ENCODE measurements at places on chromosomes 4 and X.

DNA sequence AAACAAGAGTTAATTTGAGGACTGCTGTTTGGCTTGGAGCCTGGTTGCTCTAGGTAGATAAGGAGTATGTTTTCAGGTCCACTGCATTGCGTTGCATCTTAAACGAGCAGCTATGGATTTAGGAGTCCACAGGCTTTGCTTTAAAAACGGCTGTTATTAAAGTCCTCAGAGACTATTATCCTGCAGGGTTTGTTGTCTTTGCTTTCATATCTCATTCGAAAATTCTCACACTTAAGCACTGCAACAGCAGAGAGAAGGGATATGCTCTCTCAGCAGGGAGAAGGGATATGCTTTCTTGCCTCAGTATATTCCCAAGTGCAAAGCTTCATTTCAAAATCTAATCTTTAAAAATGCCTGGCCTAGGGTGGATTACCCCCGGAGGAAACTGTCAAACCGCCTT is 444.7 kb upstream of the FTHL17 start:
- DNase-seq = no peak

- DNase-seq = no peak
Measured at GRCh38 chr4:31291238-31291637, 571.1 kb downstream of the PCDH7 start.

GRCh38 chr4:92305878-92306520 is 2.2 kb downstream of the GRID2 start:
- DNase-seq = peak; percentile 49

GRCh38 chr4:86586626-86587380 is 7.3 kb upstream of the PTPN13 start:
- no peak for DNase-seq

DNA sequence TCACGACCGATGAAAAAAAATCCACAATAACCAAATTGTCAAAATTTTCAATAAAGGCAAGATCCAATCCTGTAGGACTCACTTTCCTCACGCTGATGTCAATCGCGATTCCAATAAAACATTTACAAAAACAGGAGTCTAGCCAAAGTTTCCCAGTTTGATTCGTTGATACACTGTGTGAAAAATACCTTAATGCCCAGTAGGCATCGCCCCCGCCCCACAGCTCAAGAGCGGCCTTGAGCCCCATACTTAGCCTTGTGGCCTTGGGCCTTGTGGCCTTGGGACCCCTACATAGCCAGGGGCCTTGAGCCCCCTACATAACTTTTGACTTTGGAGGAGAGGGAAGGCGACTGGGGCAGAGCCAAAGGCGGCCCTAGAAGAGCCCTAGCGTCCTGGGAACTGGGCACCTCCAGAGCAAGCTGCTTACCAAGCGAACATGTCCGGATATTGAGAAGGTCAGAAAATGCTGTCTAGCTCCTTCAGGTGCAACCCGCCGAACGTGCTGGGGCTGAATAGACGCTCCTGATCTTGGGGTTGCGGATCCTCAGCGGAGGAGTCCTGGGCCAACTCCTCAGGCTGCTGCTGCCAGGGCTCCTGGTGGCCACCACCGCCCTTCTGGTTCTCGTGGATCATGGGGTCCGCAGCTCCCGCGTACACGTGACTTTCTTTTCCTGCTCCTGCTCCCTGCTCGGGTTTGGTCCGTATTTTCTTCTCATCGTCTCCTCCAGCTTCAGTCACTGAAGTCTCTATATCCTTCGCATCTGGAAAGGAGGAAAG is 62.9 kb downstream of the RHOXF2B start:
- no peak for DNase-seq

DNA sequence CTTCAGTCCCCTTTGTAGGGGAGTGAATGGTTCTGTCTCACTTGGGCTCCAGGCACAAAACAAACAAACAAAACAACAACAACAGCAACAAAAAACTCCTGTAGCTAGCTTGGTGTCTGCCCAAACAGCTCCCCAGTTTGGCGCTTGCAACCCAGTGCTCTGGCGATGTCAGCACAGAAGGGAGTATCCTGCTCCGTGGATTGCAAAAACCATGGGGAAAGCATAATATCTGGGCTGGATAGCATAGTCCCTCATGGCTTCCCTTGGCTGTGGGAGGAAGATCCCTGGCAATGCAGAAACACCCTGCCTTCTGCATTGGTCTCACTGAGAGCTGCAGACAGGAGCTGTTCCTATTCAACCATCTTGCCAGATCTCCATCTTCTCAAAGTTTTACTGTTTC is 39.7 kb downstream of the UGT2B17 start:
- DNase-seq = no peak

DNA sequence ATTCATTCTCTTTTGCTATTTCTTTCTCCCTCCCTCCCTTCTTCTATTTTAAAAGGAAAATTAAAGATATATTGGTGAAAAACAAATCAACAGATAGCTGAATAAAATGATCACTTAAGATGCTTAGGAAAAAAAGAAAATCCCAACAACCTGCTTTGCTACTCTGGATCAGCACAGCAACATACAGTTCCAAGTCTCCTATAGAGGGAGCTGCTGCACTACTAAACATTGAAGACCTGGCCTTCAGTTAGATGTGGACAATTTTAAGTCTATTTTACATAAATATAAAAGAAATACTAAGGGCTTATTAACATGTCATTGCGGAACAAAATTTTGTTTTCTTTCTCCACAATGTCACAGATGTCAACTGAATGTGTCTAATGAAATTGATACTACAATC is 226.4 kb downstream of the MAGEB5 start:
- DNase-seq = no peak
